ENCODE measurements at places on chromosomes 3 and 15.

- no peak for DNase-seq
Measured at GRCh38 chr3:174777813-174778212, 81.3 kb upstream of the NAALADL2 start.

- no peak for DNase-seq
Measured at GRCh38 chr3:143190101-143190500, 70.5 kb downstream of the CHST2 start.

- no peak for DNase-seq
Measured at GRCh38 chr3:151015767-151016477, 43.4 kb upstream of the CLRN1 start.

DNA sequence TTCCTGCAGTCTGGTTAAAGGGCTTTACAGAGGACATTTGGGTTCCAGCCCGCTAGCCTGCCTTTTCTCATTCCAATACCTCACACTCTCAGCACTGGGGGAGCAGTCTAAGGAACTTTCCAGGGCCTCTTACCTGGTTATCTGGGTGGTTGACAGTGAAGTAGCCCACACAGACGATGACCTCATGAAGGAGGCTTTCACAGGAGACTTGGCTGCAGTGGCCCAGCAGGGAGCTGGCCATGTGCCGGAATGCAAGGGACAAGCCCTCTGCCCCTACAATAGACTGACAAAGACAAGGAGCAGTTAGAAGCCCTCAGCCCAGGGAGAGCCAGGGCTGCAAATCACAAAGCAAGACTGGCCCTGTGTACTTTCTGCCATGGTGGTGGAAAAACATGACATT, 39.5 kb downstream of the ISL2 start:
- DNase-seq, result no peak

GRCh38 chr3:146160964-146161662, at the start of gene PLOD2:
Gene PLOD2 (minus strand): TSS chr3:146161184. CDS start chr3:146160989, 195 bp downstream.
- peak; percentile 91 for DNase-seq

DNA sequence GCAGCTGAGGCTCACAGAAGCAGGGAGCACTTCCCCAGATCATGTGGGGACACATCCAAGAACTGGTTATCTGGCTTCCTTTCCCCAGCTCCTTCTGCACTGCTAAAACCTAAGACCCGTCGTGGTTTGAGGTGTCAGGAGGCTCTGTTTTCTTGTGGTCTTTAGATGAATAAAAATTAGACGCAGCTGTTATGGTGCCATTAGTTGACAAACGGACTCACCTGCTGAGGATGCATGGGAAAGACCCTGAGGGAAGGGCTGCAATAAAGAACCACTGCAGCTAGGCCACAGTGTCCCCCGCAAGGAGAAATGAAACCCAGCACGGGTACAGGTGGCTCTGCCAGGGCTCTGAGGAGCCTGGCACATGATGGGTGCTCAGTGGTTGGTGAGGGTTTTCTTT, 99.4 kb downstream of the IQSEC1 start:
- DNase-seq, result no peak

DNA sequence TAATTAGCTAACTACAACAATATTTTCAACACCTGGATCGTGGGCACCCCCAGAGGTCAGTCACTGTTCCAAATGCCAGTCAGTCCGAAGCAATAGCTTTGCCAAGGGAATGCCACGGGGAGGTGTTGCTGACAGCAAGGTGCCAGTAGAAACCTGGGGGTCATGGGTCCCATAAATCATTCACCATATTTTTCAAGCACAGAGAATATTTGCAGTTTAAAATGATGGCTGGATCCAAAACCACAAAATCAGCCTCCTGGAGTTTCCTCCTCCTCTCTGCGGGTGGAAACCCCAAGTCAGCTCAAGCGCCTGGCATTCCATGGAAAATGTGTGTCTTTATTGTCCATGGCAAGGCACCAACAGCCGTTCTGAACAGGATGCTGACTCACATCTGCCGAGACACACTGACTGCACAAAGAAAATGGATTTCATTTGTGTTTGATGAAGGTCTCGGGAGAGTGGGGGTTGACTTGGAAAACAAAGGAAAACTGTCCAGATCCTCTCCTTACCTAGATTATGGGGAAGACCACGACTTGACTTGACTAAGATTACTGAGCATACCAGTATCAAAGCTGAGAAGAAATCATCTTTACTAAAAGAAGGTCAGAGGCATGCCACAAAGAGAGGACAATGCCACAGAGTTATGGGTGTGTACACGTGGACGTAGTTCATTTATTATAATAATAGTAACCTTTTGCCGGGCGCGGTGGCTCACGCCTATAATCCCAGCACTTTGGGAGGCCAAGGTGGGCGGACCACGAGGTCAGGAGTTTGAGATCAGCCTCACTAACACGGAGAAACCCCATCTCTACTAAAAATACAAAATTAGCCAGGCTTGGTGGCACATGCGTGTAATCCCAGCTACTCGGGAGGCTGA, 26.4 kb downstream of the ANXA2 start:
- DNase-seq, result peak; percentile 95

DNA sequence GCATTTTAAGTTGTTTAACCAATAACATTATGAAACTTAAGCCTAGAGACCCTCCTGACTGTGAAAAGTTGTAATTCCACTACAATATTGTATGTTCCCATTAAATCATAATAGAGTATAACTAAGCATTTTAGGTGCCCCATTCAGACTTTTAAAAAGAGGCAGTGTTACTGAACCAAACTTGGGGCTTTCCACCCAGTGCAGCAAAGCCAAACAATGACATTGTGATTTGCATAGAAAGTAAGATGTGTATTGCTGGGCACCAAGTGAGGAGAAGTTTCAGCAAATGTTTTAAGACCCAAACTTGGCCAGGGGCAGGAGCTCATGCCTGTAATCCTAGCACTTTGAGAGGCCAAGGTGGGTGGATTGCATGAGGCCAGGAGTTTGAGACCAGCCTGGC, 706.2 kb downstream of the GRM7 start:
- DNase-seq, result no peak

DNA sequence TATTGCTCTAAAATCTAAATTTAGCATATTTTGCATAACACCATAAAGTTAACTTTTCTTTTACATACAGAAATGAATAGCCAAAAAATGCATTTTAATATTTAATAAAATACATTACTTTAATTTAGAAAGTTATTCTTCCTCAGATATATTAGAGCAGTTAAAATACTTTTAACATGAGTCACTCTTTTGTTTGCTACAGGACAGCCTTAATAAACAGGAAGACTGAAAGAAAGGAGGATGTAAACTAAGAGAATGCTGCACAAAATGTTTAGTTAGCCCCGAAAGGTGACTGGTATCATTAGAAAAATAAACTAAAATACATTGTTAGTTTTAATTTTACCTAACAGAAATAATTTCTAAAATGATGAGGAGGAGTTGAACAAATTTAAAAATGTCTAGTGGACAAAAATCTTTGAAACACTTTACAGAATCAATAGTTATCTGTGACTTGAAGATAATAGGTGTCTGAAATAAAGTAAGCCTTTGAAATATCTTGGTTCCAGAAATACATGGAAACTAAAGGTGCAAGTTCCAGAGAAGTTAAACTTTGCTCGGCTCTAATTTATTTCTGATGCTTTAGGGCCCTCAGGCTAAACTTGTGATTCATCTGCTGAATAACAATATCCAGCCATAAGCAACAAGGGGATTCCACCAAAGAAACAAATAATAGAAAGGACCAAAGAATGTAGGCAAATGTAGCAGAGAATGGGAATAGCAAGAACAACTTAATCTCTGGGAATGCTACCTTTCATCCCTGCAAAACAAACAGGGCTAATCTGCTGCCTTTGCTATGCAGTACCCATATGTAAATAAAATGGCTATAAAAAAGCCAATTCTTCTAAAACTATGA, 138.3 kb upstream of the UBP1 start:
- DNase-seq, result no peak

- DNase-seq, result no peak
Measured at GRCh38 chr3:175585898-175586297, 726.8 kb downstream of the NAALADL2 start.

DNA sequence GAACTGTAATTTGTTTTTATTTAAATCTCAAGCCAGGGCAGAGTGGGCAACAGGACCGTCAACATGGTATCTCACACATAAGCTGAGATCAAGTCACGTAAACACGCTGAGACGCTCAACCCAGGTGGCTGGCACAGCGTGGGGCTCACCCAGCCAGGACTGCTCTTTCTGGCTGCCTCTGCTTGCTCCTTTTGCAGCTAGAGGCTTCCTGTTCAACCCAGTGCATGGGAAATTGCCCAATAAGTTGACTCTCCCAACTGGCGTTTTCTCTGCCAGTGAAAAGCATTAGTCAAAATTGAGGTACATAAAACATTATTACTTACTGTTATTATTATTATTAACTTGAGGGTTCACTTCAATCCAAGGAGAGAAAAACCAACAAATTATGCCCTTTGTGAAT, 398.1 kb downstream of the NR2F2 start:
- no peak for DNase-seq

DNA sequence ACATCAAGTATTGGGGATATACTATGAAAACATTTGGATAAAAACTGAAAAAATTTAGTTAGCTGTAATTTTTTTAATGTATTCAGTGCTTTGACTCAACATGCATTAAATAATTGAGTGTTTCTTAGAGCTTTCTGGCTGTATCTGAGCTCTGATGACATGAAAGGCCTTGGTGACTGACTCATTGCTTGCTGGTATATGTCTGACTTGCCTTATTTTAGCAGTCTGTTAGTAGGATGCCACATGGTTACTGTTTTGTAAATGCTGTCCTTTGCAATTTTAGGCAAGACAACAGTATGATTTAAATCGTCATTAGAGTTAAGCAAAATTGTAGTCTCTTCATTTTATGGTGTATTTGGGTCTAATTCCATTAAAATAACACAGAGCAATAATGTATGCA, 199.2 kb downstream of the GHSR start:
- no peak for DNase-seq

GRCh38 chr3:61645148-61645547, 83.8 kb downstream of the PTPRG start:
- DNase-seq, result no peak

- no peak for DNase-seq
Measured at GRCh38 chr15:75036212-75036616, 12.8 kb downstream of the PPCDC start.

DNA sequence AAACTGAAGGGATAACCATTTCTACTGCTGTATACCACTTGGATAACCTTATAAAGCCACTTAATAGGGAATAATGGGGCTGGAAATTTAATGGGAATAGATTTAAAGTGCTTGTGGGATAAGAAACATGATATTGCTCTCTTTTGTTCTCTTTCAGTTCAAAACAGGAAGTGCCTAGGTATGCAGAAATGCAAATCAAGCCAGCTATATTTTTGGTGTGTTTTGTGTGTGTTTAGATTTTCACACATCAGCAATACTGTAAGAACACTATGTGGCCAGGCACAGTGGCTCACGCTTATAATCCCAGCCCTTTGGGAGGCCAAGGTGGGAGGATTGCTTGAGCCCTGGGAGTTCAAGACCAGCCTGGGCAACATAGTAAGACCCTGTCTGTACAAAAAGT, 442.3 kb upstream of the TPRG1 start:
- no peak for DNase-seq

- no peak for DNase-seq
Measured at GRCh38 chr3:143016321-143016972, 15.1 kb downstream of the U2SURP start.

GRCh38 chr3:135982922-135983581, 17.5 kb downstream of the PPP2R3A start:
- DNase-seq, result no peak

- no peak for DNase-seq
Measured at GRCh38 chr3:119352034-119352609, 57.9 kb downstream of the ARHGAP31 start.

- DNase-seq, result no peak
Measured at GRCh38 chr3:7074217-7074616, 213.3 kb downstream of the GRM7 start.

DNA sequence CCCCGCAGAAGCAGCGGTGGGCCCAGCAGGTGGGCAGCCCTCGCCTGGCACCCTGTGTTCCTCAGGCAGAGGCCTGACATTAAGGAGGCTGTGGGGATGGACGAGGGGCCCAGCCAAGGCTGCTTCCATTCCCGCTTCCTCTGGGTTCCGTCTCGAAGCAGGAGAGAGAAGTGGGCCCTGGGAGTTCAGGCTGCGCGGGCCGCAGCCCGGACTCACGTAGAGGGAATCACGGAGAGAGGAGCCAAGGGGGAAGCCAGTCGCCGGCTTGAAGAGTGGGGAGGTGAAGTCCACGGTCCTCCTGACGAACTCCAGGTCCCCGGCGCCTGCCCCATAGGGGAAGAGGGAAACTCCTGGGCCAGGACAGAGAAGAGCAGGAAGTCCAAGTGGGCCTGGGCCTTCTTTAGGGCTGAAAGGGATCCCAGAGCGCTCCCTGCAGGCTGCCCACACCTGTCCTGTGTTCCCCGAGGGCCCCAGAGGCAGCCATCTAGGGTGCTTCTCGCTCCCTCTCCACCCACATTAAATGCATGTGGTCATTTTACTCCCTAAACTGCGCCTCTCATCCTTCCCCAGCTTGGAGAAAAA, 37.7 kb downstream of the MUC4 start:
- no peak for DNase-seq

GRCh38 chr3:146783446-146783845, 178.3 kb upstream of the PLSCR5 start:
- DNase-seq, result no peak

DNA sequence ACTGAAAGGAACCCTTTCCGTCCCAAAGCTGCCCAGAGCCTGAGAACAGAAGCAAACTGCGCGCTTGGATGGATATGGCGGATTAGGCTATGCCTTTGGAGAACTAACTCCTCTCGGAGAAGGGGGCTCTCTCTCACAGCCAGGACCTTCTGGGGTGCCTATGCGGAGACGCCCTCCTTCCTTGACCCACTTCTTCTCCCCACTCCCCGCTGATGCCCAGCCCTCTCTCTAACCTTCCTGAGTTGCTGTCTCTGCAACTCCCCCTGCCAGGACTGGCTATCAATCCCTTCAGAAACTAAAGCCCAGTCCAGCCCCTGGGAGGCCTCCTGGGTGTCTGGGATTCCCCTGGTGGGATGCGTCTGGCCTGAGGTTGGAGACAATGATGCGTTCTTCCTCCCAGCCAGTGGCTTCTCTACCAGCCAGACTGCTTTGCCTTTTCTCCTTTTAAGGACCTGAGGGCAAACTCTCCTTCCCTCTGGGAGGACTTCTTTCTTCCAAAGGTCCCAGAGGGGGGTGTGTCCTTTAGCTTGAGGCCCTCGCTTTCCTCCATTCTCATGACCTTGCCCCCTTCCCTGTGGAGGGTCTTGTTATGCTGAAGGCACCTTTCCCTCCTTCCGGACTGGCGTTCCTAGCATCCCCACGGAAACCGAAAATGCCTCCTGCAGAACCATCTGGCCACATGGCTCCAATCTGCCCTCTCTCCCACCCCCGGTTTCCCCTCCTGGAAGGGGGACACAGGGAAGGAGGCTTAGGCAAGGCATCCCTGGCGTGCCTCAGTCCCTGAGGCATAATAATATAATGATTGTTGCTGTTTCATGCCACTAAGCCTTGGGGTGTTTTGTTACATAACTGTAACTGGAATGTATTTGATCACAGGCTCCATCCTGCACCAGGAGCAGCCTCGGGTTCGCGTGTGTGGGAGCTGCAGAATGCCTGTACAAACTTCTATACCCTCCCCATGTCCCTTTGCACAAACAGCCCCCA, 63.4 kb upstream of the C15orf39 start:
- no peak for DNase-seq

- DNase-seq, result no peak
Measured at GRCh38 chr15:48147358-48147757, 26.6 kb downstream of the SLC24A5 start.

GRCh38 chr3:111923095-111923771, 55.6 kb upstream of the ABHD10 start:
- DNase-seq, result no peak
